Transverse colon (tissue), 4 donors: ENCODE measurements at places on chromosomes 7 and 10.

DNA sequence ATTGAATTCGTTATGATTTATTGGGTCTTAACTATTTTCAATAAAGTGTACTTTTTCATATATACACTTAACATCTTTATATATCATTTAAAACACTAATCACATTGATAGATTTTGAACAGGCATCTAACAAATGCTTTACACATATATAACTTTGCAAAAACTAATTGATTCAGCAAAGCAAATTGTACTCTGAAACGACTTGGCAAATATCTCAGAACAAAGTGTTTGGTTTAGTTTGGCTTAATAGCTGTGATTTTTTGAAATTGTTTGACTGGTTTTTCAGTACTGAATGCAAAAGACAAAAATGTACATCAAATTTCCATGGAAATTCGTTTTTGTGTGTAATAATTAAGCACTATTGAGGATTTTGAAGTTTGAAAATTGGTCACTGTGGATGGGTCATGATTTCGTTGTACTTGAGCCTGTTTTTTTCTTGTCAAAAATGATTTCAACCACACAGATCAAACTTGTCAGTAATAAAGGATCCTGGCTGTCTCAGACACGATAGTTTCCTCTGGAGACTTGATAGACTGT, 125.3 kb upstream of the SLC25A13 start:
- no peak for DNase-seq

- peak; percentile 48 for DNase-seq
Measured at GRCh38 chr7:22443370-22444180, 56.4 kb downstream of the STEAP1B start.

GRCh38 chr10:95392217-95392584, 101.4 kb upstream of the PDLIM1 start:
- DNase-seq = no peak

GRCh38 chr7:84108119-84108518, 86.5 kb downstream of the SEMA3A start:
- DNase-seq = no peak

- DNase-seq = no peak
Measured at GRCh38 chr10:21213381-21213780, 312.1 kb downstream of the SKIDA1 start.

DNA sequence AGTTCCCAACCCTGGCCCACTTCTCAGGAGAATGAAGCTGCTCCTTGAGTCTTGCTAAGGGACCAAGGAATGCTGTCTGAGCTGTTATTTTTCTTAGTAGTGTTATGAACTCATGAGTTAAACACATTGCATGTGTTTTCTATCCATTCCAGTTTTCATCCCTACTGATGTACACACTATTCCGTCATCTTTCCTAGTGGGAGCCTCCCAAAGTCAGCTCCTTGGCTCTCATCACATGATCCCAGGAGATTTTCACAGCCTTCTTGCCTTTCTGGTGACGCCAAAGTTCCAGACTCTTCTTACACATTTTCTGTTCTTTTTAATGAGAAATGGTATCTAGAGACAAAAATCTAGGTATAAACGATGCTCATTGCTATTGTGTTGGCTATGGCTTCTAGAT, 8.4 kb upstream of the C10orf71 start:
- DNase-seq = no peak

- DNase-seq = no peak
Measured at GRCh38 chr10:19767876-19768275, 48.4 kb upstream of the PLXDC2 start.

- DNase-seq = no peak
Measured at GRCh38 chr7:42605406-42606192, 306.3 kb downstream of the C7orf25 start.

DNA sequence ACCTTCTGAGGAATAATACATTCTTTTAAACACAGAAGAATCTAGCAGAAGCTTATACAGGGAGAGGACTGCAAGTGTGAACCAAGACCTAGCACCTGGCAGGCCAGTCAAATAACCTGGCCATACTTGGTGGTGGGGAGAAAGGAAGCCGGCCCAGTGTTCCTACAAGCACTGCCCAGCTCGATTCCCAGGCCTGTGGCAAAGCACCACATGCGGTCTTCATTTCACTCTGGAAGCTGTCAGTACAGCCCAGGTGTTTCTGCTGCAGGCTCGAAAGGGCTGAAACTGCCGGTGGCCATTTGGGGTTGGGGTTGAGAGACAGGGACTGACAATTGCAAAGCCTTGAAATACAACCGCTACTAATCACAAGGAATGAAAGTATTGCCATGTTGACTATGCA, 50.8 kb upstream of the EGFR start:
- no peak for DNase-seq

DNA sequence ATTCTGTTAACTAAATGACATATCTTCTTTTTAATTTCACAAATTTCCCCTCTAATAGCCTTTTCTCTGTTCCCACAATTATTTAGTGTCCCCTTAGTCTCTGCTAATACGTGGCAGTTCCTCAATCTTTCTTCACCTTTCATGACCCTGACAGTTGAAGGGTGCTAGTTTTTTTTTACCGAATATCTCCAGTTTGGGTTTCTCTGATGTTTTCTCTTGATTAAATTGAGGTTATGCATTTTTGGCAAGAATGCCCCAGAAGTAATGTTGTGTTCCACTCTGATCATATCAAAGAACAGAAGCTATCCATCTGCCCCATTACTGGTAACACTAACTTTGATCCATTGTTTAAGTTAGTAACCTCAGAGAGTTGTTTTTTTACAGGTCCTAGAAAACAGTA, 133.6 kb upstream of the ASAH2 start:
- DNase-seq = no peak

DNA sequence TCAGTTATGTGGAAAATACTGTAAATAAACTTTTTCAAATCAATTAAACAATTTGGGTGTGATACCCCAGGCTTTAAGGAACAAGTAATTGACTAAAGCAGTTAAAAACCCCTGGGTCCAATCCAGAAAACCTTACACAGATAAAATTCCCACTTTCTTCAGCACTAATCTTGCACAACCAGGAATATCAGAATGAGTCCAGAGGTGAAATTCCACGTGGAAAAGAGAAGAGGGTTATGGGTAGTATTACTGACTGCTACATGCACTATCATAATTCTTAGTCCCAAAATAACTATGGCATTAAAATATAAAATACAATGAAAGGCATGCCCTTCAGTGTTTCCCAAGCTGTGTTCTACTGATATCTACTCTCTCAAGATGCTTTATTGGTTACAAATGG, 135.7 kb upstream of the STEAP4 start:
- DNase-seq = no peak

- DNase-seq = peak; percentile 72
Measured at GRCh38 chr10:101161494-101162299, 30.6 kb downstream of the TLX1 start.

GRCh38 chr7:15490291-15490690, 71.5 kb downstream of the AGMO start:
- no peak for DNase-seq

- DNase-seq = peak; percentile 91
Measured at GRCh38 chr10:114526504-114527238, 122.4 kb upstream of the AFAP1L2 start.

DNA sequence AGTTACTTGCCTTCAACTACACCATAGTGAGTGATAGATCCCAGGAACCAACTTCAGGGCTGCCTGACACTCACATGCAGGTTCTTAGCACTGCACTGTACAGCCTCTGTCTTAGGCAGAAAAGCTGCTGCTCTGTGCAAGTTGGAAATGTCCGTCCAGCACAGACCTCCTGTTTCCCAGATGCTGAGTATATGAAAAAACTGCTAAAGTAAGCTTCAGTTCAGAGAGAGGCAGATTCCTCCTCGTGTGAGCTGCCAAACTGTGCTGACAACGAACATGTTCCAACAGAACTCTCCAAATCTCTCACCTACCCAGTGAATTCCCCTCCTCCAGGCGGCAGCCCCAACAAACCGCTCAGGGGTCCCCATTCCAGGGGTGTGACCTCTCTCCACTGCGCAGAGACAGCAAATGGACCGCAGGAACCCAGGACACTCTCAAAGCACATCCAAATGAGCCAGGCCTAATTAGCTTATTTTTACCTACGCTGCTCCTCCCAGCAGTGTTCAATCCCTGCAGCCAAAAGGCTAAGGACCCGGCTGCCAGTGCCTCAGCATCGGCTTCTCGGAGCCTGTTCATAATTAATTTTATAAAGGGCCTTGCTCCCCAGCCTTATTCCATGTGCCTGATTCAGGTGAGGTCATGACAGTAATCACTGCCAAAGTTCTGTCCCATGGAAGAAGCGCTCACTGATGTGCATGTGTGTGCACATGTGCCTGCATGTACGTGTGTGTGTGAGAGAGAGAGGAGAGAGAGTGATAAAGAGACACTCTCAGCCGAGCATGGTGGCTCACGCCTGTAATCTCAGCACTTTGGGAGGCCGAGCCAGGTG, 159.5 kb upstream of the AUTS2 start:
- no peak for DNase-seq

- no peak for DNase-seq
Measured at GRCh38 chr7:144820552-144820951, 15.3 kb downstream of the TPK1 start.

GRCh38 chr7:110521357-110521911, 569.5 kb upstream of the LRRN3 start:
- DNase-seq = no peak

DNA sequence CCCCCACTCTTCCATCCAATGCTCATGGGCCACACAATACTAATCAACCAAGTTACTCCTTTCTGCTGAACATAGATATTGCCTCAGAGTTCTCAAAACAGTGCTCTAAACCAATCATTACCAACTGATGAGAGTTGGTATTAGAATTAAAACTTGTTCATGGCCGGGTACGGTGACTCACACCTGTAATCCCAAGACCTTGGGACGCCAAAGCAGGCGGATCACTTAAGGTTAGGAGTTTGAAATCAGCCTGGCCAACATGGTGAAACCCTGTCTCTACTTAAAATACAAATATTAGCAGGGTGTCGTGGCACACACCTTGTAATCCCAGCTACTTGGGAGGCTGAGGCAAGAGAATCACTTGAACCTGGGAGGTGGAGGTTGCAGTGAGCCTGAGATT, 8.2 kb downstream of the TM9SF3 start:
- DNase-seq = no peak

- no peak for DNase-seq
Measured at GRCh38 chr7:44167920-44168319, 21.3 kb downstream of the GCK start.

DNA sequence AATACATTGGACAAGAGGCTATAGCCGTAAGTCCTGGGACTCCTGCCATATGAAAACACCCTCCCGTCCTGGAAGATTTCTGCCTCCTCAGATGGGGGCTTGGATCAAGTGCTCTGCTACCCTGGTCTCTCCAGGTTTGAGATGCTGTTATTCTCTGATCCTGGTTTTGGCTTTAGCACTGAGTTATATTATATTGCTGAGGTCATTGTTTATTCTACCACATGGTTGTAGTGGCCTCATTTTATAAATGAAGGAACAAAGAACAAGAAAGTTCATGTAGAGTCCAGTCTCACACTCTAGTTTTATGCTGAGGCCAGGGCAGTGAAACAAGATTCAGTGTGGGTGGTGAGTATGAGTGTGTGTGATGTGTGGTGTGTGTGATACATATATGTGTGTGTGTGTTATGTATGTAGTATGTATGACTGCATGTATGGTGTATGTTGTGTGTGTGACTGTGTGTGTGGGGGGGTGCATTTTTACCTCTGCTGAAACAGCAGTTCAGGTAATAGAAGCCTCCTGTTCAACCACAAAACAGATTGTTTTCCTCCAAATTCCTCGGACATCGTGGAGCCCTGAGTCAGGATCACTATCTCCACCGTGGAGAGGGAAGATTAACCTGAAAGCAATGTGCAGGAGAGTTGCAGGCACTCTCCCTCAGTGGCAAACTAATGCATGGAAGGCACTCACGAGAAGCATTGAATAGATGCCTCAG, 80.7 kb downstream of the C7orf25 start:
- DNase-seq = no peak

- no peak for DNase-seq
Measured at GRCh38 chr7:128274884-128275603, 34.0 kb downstream of the LEP start.

- DNase-seq = no peak
Measured at GRCh38 chr7:140909476-140910161, 15.1 kb downstream of the BRAF start.

DNA sequence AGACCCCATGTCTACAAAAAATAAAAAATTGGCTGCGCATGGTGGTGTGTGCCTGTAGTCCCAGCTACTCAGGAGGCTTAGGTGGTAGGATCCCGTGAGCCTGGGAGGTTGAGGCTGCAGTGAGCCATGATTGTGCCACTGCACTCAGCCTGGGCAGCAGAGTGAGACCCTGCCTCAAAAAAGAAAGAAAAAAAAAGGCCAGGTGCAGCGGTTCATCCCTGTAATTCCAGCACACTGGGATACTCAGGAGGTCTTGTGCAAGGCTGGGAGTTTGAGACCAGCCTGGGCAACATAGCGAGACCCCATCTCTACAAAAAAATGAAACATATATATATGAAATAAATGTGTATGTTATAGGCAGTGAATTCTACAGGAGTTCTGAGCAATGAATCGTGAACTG, 44.5 kb upstream of the UBE2H start:
- DNase-seq = no peak

DNA sequence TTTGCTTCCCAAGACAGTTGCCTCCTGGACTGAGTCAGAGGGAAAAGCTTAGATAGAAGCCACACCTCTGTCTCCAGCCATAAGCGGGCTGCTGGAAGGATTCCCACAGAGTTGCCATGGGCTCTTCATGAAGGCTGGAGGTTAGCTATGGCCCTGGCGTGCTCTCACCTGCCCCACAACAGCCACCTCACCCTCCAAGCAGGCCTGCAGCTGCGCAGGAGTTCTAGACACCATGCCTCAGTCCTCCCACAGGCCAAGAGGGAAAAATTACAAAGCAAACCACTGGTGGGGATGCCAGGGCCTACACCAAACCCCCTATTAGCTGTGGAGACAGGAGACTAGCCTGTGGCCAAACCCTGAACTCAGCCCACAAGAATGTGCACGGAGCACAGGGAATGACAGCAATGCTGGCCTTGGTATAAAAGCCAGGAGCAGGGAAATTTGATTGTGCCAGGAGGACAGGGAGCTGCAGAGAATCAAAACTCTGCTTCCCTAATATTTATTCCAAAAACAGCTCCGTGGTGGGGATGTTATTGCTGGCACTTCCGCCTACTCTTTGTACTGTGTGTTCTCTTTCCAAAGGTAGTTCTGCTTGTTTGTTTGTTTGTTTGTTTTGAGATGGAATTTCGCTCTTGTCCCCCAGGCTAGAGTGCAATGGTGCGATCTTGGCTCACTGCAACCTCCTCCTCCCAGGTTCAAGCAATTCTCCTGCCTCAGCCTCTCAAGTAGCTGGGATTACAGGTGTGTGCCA, 60.3 kb upstream of the STK17A start:
- no peak for DNase-seq

GRCh38 chr10:71571460-71572175, 148.0 kb downstream of the C10orf105 start:
- DNase-seq = no peak

DNA sequence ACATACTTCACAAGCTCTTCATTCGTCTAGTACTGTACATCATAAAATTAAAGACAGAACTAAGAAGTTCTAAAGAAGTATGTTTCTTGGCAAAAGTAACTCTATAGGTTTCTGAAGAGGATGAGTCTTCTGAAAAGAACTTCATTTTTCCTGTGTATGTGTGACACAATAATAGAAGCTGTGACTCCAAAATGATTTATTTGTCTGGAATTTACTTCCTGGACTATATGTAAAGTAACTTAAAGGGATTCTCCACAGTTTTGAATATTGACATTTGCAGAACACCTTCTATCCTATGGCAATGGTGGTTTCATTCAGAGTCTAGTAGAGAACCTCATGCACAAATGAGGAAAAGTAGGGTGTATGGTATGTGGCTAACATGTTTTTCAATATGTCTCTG, 19.8 kb upstream of the CLDN12 start:
- no peak for DNase-seq

- DNase-seq = no peak
Measured at GRCh38 chr7:55246171-55246570, 119.0 kb upstream of the LANCL2 start.

- no peak for DNase-seq
Measured at GRCh38 chr7:35694161-35694783, 663 bp downstream of the HERPUD2 start.
